Tibial nerve (tissue), 4 donors: ENCODE measurements at places on chromosomes 6 and 20. TPM values are rescaled to one million over a fixed set of nuclear protein-coding genes. Genes with fewer than 3 reads are reported as not detected.

DNA sequence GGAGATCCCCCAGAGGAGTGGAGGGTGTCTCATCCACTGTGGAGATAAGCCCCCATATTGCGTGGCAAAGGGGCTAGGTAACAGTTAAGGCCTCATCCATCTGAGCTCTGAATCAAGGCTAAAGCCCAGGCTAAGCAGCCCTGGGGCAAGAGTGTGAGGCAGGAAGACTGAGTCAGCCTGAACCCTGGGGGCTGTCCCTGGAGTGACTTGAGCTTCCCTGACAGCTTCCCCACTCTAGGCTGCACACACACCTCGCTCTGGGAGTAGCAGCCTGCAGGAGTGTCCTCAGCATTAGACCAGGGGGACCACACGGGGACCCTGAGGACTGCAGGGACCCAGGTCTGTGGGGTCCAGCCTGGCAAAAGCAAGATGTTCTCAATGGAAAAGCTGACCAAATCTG is 27.9 kb downstream of the UBD start:
- no peak for DNase-seq

- no peak for DNase-seq
Observed at GRCh38 chr6:106800379-106800778, 171.0 kb downstream of the QRSL1 start.

HM13 gene
- total RNA-seq: 82.0 TPM

GRCh38 chr6:4308364-4308763 is 173.0 kb upstream of the ECI2 start:
- no peak for DNase-seq

DNA sequence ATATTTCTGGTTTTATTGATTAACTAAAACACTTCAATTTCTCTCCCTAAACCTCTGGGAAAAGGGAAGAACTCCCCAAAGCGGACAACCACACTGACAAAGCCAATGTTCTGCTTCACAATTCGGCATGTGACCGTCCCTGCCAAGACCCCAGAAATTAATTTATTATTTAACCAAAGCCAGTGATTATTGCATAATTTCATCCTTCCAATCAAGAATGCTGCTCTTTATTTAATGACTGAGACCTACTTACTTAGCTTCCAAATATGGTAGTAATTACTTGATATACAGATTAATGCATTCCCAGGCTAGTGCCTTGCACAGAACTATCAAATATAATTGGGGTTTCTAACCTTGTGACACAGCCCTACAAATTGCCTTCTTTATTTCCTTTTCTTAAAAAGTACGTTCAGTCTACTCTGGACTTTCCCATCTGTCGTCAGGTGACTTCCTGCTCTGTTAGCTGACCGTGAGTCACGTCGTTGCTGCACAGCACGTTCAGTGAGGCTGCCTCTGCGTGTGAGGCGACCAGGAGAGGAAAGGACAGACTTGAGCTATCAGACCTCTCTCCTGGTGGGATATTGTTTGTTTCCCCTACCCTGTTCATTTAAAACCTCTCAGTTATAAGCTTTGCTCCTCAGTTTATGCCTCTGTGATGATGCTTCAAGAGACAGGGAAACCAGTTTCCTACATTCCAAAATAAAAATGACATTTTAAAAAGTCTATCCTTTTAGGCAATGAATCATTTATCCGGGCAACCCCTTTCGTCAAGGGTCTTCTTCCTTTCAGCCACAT is 55.7 kb upstream of the TNFAIP3 start:
- DNase-seq: peak; percentile 60

GRCh38 chr6:145569140-145569539 is 166.2 kb downstream of the EPM2A start:
- DNase-seq: no peak

- no peak for DNase-seq
Observed at GRCh38 chr6:85764844-85765243, 122.2 kb upstream of the SYNCRIP start.

GSTA4 gene
- total RNA-seq: 32.1 TPM

GRCh38 chr6:112253841-112254816 is at the start of gene LAMA4:
Gene LAMA4 (minus strand): TSS chr6:112254567. CDS start chr6:112254150, 417 bp downstream.
- DNase-seq: no peak

- DNase-seq: no peak
Observed at GRCh38 chr6:134689177-134689576, 260.7 kb downstream of the ALDH8A1 start.

DNA sequence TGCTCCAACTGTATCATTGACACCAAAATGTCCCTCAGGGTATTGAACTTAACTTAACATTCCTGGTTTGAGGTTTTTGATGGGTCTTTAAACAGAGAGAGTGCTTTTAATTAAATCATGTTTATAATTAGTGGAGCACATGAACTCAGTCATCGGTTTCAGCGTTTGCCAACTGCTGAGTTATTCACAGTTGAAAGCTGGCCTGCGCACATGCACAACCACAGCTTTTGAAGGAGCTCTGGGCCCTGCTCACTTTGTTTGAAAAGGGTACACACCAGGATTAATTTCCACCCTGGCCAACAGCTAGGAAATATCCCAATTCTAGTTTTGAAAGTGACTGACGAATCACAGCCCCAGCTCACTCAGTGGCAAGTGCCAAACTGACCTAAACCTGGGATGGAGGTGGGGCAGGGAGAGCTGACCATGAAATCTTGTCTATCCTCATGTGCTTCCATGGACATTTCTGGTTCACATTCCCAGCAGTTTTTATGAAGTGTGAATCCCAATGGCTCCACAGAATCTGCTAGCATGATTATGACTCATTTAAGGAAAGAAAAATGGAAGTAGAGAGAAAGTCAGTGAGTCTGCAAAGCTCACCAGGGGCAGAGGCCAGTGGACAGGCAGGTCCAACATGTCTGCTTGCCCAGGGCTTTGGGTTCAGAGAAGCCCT is 247.8 kb downstream of the FNDC1 start:
- no peak for DNase-seq

CNR1 gene
- 10.7 TPM for total RNA-seq

RNF144B gene
- 15.5 TPM for total RNA-seq

PARD6B gene
- total RNA-seq: 3.8 TPM

GRCh38 chr20:9615766-9616454 is 101.5 kb downstream of the LAMP5 start:
- no peak for DNase-seq

SEMG1 gene
- not detected for total RNA-seq

GRCh38 chr20:43304598-43304997 is 114.9 kb upstream of the PTPRT start:
- no peak for DNase-seq

SAMD5 gene
- 0.84 TPM for total RNA-seq

KHDC1L gene
- total RNA-seq: 0.84 TPM

MYL9 gene
- total RNA-seq: 194 TPM

- DNase-seq: no peak
Observed at GRCh38 chr6:106046116-106046853, 39.9 kb upstream of the PRDM1 start.

- DNase-seq: no peak
Observed at GRCh38 chr20:62280303-62280702, 22.5 kb upstream of the ADRM1 start.

DNA sequence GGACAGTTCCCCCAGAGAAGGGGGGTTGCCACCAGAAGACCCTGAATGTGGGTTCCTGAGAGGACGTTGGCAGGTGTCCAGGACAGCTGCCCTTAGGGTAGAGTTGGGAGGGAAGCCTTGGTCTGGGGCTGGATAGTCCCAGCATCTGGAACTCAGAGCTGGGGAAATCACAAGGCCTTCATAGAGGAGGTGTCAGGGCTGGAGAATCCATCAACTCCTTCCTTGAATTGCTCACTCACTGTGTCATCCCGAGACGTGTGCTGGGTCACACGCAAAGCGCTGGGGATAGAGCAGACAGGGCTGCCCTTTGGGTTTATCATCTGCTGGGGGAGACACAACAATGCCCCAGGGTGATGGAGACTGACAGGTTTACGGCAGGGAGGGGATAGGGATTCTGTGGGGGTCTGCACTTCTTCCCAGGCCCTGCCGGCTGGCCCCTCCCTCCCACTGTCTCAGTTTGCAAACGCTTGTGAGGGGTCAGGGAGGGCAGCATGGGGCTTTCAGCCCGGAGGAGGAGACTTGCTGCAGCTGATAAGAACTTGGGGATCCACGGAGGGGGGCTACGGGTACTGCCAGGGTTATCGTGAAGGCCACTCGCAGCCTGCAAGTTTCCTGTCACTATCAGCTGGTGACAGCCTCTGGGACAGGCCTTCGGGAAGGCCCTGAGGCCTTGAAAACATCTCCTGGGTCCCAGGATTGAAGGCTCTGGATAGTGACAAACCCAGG is 18.6 kb downstream of the RBM38 start:
- DNase-seq: no peak

CHD6 gene
- total RNA-seq: 52.0 TPM

- DNase-seq: no peak
Observed at GRCh38 chr20:1854246-1854645, 41.0 kb upstream of the SIRPA start.

GRCh38 chr6:25414168-25414567 is 135.0 kb downstream of the CARMIL1 start:
- no peak for DNase-seq

DNA sequence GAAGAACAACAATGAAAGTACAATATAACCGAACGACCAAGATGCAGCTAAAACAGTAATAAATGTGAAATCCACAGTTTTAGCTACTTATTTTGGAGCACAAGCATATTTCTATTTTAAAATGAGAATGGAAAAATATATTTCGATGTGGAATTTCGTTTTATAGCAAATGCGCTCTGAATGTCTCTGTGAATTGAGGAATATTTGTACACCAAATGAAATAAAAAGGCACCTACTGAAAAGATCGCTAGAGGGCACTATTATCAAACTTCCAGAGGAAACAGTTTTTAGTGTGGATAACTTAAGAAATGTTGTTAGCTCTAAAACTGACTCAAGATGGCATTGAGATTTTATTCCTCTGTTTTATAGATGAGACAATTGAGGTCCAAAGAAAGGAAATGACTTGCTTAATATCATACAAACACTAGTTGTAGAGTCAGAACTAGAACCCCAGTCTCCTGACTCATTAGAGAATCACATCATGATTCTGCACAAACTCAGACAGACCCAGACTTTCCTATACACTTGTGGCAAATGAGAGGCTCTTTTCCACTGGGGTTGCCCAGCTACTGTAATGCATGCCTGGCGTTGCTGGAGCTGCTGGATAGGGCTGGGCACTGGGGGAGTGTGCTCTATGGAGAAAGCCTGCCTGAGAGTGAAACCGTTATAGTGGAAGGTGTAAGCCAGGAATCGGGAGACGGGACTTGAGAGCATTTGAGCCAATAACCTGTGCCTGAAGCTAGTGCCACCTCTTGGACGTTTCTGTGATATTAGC is 51.9 kb downstream of the GCLC start:
- peak; percentile 29 for DNase-seq

DNA sequence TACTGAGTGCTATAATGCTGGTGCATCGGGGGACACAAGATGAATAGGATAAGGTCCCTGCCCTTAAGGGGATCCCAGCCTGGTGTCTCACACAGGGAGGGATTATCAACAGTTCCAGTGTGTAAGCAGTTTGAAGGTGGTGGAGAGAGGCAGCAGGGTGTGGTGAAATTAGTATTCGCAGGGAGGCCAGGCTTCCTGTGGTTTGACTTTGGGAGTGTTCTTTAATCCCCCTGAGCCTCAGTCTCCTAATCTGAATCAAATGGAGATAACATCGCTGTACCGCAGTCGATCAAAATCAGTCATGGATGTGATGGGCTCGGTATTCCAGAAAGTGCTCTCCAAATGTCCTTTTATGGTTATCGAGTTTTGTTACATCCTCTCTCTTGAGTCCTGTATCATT is 288.1 kb upstream of the SUPT3H start:
- no peak for DNase-seq
